Naive B cell (primary cell): ENCODE measurements at places on chromosomes 11 and 22. TPM values are rescaled to one million over a fixed set of nuclear protein-coding genes. Genes with fewer than 3 reads are reported as not detected.

The NRXN2 gene
- polyA plus RNA-seq, result not detected

- H3K36me3 ChIP-seq, result no peaks in the 10 kb centered on the region
- peaks cover under 1% of the 10 kb centered on the region for H3K4me1 ChIP-seq
- DNase-seq, result no peak
- no peaks in the 10 kb centered on the region for H3K27me3 ChIP-seq
- H3K4me3 ChIP-seq, result peak overlapping the region; percentile 66
- no peak overlapping the region for H3K27ac ChIP-seq
These were observed 37.3 kb upstream of the COMT start for GRCh38 chr22:19904174-19904856.

- H3K36me3 ChIP-seq, result no peaks in the 10 kb centered on the region
- no peak for DNase-seq
- no peaks in the 10 kb centered on the region for H3K27me3 ChIP-seq
- H3K4me1 ChIP-seq, result peaks cover 85% of the 10 kb centered on the region
These were observed 68.5 kb upstream of the ARFGAP3 start for GRCh38 chr22:42925598-42925997.

The CD3G gene
- polyA plus RNA-seq, result 0.74 TPM

- DNase-seq, result no peak
- H3K27ac ChIP-seq, result no peak overlapping the region
- peaks cover 16% of the 10 kb centered on the region for H3K4me1 ChIP-seq
- peaks cover 24% of the 10 kb centered on the region for H3K27me3 ChIP-seq
These were observed 3.3 kb upstream of the KCNJ11 start for GRCh38 chr11:17391493-17392355.

The KRTAP5-8 gene
- not detected for polyA plus RNA-seq

The RAB39A gene
- 1.00 TPM for polyA plus RNA-seq

DNA sequence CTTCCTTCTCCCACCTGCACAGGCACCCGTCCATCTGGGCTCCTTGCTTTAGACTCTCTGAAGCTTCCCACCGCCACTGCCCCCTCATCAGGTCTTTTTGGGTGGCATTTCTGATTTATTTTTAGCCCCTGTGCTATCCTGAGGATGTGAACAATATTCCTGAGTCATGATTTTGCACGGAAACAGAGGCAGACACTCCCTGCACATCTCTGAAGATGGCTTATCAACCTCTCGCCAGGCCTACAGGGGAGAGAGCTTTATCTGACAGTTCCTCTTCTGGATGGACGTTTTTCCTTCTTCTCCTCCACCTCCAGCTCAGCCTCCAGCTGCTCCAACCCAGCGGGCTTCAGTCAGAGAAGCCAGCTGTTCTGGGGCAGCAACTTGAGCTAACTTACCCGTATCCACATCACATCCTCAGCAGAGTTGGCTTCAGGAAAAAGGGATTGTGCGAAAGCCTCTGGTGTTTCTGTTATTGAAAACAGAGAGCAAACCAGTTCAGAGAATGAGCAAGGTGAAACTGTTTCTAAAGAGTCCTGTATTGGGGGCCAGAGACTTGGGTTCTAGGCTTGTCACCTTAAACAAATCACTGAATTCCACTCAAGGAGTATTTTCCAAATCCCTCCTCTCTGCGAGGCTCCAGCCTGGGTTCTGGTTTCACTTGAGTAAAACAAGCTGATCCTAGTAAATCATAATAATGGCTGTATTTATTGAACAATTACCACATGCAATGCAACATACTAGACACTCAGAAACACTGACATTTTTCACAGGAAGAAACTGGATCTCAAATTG, 33.1 kb upstream of the ETS1 start:
- H3K36me3 ChIP-seq, result peaks cover 4% of the 10 kb centered on the region
- peak overlapping the region; percentile 92 for H3K27ac ChIP-seq
- no peak for DNase-seq
- H3K4me3 ChIP-seq, result no peak overlapping the region
- H3K4me1 ChIP-seq, result peaks cover 93% of the 10 kb centered on the region
- no peaks in the 10 kb centered on the region for H3K27me3 ChIP-seq

DNA sequence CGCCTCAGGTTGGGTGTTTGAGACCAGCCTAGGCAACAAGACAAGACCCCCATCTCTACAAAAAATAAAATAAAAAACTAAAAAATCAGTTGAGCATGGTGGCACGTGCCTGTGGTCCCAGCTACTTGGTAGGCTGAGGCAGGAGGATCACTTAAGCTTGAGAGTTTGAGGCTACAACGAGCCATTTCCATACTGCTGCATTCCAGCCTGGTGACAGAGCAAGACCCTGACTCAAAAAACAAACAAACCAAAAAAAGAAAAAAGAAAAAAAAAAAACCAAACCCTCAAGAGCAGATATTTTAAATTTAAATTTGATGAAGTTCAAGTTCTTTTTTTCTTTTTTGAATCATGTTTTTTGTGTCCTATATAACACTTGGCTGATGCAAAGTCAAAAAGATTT, 7.2 kb upstream of the CCDC83 start:
- DNase-seq, result no peak
- H3K4me3 ChIP-seq, result no peak overlapping the region
- H3K27me3 ChIP-seq, result no peaks in the 10 kb centered on the region

- no peak overlapping the region for H3K4me3 ChIP-seq
- H3K4me1 ChIP-seq, result peaks cover 8% of the 10 kb centered on the region
- H3K36me3 ChIP-seq, result no peaks in the 10 kb centered on the region
- DNase-seq, result no peak
- H3K27ac ChIP-seq, result no peak overlapping the region
These were observed 995.1 kb downstream of the BRD1 start for GRCh38 chr22:48832592-48832991.

The UBASH3B gene
- 3.7 TPM for polyA plus RNA-seq

The SLC25A45 gene
- 18.0 TPM for polyA plus RNA-seq

DNA sequence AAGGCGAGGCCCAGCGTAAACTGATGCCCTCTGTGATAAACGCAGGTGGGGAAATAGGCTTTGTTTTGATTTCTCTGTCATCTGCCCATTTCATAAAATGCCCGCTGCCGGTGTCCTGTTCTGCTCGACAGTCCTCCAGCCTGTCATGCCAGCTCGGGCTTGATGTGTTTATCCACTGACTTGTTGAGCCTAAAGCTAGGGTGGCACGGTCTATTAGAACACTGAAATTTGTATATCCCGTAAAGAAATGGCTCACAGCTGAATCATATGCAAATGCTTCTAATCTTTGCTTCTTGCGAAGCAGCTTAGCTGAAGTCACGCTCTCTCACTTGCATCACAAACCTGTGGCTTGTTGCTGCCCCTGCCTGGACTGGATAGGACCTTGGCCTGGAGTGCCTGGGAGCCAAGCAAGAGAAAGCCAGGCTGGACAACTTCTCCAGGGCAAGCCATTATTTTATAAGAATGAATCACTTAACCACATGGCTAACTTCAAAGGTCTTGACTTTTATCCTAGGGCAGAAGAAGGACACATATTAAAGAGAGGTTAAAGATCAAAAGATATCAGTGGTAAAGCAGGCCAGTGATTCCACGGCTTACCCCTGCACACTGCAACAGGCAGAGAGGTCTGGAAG, 33.1 kb downstream of the EHF start:
- no peaks in the 10 kb centered on the region for H3K36me3 ChIP-seq
- H3K4me3 ChIP-seq, result no peak overlapping the region
- no peak for DNase-seq
- H3K27me3 ChIP-seq, result peaks cover 6% of the 10 kb centered on the region
- H3K27ac ChIP-seq, result no peak overlapping the region

DNA sequence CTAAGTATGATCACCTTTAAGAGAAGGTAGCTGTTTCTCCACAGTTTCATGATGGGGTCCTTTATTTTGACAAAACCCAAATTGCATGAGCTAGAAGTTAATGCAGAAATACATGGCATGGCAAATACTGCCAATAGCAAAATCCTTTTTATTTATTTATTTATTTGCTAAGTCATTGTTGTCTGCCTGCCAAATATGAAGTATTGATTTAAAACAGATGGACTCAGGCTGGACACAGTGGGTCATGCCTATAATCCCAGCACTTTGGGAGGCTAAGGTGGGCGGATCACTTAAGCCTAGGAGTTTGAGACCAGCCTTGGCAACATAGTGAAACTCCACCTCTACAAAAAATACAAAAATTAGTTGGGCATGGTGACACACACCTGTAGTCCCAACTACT, 52.4 kb downstream of the LARGE2 start:
- peaks cover 8% of the 10 kb centered on the region for H3K36me3 ChIP-seq
- no peaks in the 10 kb centered on the region for H3K4me1 ChIP-seq
- H3K27ac ChIP-seq, result no peak overlapping the region
- DNase-seq, result no peak

DNA sequence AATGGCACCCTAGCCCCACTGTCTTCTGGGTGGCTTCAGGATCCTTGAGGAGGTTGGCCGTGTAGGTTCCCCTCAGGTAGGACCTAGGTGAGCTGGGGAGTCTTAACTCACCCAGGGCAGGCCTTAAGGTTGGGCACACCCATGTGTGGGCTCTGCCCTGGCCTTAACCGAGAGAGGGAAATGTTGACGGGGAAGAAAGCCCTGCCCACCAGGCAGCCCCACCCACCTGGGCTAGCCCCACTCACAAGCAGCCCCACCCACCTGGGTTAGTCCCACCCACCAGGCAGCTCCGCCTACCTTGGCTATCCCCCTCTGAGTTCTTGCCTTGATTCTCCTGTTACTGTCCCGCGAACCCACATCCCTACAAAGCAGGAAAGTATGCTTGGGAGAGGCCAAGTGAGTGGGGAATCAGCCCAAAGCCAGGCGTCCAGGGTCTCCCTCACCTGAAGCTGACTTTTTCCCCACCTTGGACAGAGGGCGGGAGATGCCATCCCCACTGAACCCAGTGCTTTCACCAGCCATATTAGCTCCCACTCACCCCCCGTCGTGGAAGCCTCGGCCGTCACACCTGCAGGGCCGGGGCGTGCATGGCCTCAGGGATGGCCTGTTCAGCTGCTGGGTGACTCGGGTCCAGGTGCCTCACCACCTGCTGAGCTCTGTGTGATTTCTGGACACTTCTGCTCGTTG, at the start of gene MYEOV:
MYEOV (plus strand) TSS at position 337 of the 687 bp plus-strand sequence. CDS start 1,200 bp downstream, outside the sequence.
- no peak for DNase-seq
- no peaks in the 10 kb centered on the region for H3K27me3 ChIP-seq
- no peaks in the 10 kb centered on the region for H3K36me3 ChIP-seq
- H3K27ac ChIP-seq, result no peak within 1 kb of the TSS
- peak within 1 kb of the TSS; percentile 42 for H3K4me3 ChIP-seq

The SCARF2 gene
- 0.64 TPM for polyA plus RNA-seq

DNA sequence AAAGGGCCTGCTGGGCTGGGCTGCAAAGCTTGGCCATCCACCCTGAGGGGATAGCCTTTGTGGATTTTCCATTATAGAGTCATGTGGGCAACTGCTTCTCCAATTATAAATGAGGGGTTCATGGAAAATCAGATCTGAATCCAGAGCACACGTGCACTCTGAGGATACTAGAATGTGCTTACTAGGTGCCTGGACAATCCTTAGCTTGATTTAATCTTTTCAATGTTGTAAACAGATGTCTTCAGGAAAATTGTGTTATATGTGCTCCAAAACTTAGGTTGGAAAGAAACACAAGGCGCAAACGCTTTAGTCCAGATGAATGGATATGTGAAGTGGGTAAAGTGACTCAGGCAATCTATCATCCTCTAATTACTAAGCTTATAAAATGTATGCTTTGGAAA, 92.0 kb downstream of the SLC17A6 start:
- DNase-seq, result no peak
- no peak overlapping the region for H3K4me3 ChIP-seq
- H3K4me1 ChIP-seq, result peaks cover 15% of the 10 kb centered on the region
- H3K36me3 ChIP-seq, result no peaks in the 10 kb centered on the region

The TESMIN gene
- polyA plus RNA-seq, result 1.7 TPM

The MYOD1 gene
- not detected for polyA plus RNA-seq

The FADS3 gene
- polyA plus RNA-seq, result 38.9 TPM

DNA sequence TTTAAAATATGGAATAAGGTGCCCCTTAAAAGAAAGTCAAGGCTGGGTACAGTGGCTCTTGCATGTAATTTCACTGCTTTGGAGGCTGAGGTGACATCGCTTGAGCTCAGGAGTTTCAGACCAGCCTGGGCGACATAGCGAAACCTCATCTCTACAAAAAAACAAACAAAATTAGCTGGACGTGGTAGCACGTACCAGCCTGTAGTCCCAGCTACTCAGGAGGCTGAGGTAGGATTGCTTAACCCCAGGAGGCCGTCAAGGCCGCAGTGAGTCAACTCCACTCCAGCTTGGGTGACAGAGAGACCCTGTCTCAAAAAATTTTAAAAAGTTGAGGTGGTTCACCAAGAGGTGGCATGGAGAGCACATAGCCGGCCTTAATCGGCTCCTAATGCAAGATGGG, 17.7 kb upstream of the ADORA2A start:
- H3K27me3 ChIP-seq, result no peaks in the 10 kb centered on the region
- no peak for DNase-seq
- H3K4me3 ChIP-seq, result no peak overlapping the region
- H3K36me3 ChIP-seq, result no peaks in the 10 kb centered on the region
- no peaks in the 10 kb centered on the region for H3K4me1 ChIP-seq

The SLC22A25 gene
- not detected for polyA plus RNA-seq

DNA sequence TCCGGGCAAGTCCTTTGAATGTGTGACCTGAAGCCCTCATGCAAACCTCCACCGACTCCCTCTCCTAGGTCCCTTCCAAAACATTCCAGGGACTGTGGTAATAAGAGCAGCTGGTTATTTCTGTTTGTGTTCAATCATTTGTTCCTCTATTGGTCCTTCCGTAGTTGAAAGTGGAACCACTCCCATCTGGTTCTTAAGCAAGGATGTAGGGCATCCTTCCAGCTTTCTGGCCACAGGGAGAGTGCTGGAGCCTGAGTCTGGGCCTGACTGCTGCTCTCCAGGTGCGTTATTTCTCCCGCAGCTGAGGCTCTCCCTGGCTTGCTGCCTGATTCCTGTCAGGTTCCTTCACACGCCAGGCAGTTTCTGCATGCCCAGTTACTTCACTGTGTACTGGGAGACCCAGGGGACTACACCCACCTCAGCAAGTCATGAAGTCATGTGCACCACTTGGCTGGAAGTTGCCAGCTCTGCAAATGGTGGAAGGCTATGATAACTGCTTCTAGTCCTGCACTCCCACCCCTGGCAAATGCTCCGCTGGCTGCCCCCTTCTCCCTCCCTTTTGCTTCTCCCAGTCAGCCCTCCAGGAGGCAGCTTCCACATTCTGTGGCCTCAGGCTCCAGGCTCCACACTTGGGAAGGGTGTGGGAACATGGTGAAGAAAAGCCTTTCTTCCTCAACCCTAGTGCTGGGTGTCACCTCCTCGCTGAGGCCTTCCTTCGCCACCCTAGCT, 4.0 kb upstream of the ALX4 start:
- peaks cover 6% of the 10 kb centered on the region for H3K36me3 ChIP-seq
- H3K4me3 ChIP-seq, result no peak overlapping the region
- peaks cover 22% of the 10 kb centered on the region for H3K4me1 ChIP-seq
- no peak for DNase-seq
